Sigmoid colon (tissue), 7 donors: ENCODE measurements at places on chromosomes 16 and 17.
A peak's percentile ranks its signal among the peaks of the same experiment; 100 is the strongest.

DNA sequence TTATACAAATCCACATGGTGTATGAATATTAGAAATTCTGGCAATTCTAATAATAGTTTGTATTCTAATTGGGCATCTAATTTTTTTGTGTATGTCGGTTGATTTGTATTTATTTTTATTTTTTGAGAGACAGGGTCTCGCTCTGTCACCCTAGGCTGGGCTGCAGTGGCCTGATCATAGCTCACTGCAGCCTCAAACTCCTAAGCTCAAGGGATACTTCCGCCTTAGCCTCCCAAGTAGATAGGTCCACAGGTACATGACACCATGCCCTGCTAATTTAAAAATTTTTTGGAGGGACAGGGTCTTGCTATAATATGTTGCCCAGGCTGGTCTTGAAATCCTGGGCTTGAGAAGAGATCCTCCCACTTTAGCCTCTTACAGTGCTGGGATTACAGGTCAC lies 104.6 kb downstream of the TRIM37 start:
- DNase-seq = no peak

DNA sequence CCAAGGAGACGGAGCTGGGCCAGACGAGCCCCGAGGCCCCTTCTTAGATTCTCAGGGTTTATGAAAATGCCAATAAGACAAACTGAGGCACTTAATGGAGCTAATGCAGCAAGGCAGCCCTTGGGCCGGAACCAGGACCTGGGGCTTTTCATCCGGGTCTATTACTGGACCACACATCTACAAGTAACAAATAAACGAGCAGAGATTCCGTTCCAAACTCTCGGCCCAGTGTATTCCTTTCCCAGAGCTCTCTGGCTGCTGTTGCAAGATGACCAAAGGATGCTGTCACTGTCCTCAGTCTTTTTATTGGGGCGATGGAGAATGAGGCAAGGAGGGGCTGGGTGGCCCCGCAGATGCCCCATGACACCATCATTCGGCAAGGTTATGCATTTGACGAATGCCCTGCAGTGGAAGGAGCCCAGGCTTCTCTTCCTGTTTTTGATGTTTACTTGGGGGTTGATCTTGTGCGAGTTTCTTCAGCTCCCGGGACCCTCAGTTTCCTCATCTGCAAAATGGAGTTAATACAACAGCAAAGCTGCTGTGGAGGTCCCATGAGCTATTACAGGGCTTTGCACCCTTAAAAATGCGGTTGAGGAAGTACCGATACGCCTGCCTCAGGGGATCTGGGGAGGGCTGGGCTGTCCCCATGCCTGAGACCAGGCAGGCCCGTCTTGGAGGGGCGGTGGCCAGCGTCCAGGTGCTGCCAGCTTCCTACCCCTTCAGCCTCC lies 1.1 kb upstream of the NTN1 start:
- peak; percentile 47 for DNase-seq

DNA sequence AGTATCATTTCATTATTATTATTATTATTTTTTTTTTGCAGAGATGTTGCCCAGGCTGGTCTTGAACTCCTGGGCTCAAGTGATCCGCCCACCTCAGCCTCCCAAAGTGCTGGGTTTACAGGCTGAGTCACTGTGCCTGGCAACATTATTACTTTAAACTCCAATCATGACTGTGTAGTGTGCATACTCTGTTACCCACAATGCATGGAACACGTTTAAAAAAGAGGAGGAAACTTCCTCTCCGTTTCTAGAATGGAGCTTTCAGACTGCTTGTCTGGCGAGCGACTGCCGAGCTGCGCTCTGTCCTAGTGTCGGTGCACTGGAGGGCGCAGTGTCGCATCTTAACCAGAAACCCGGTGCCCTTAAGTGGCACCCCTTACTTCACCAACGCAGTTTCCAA lies 22.1 kb upstream of the FASN start:
- DNase-seq = no peak

- DNase-seq = no peak
Measured at GRCh38 chr16:59899940-59900339, 1165.8 kb upstream of the GOT2 start.

DNA sequence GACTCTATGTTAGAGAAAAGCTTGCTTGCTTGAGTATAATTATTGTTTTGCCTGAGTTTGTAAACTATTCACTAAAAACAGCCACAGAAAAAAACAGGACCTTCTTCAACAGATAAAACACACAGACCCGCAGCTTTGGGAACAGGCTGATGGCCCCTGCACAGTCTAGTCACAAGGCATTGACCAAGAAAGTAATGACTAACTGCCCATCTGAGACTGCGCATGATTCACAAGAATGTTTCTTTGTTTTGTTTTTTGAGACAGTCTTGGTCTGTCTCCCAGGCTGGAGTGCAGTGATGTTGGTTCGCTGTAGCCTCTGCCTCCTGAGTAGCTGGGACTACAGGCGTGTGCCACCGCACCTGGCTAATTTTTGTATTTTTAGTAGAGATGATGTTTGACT lies 2.8 kb upstream of the ZKSCAN2 start:
- no peak for DNase-seq

GRCh38 chr17:28862561-28862960 lies 7.7 kb downstream of the ERAL1 start:
- DNase-seq = no peak

- no peak for DNase-seq
Measured at GRCh38 chr17:64216338-64217248, 46.5 kb downstream of the TEX2 start.

GRCh38 chr17:50681263-50682200 lies 26.2 kb downstream of the ANKRD40 start:
- peak; percentile 82 for DNase-seq

- no peak for DNase-seq
Measured at GRCh38 chr17:73281928-73282327, 20.2 kb upstream of the CPSF4L start.

GRCh38 chr17:61750656-61751055 lies 112.7 kb downstream of the BRIP1 start:
- no peak for DNase-seq

DNA sequence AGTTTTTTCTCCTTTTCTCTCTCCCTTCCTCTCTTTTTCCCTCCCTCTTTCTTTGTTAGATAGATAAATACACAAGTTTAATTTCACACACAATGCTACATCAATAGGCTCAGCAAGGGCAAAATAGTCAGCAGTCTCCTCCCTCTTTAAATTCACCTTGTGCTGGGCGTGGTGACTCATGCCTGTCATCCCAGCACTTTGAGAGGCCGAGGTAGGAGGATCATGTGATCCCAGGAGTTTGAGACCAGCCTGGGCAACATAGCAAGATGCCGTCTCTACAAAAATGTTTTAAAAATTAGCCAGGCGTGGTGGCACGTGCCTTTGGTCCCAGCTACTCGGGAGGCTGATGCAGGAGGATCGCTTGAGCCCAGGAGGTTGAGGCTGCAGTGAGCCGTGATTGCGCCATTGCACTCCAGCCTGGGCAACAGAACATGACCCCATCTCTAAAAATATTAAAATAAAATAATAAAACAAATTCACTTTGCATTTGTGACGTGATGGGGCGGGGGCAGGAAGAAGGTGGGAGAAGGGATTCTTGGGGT lies 27.4 kb downstream of the IL21R start:
- DNase-seq = peak; percentile 14

DNA sequence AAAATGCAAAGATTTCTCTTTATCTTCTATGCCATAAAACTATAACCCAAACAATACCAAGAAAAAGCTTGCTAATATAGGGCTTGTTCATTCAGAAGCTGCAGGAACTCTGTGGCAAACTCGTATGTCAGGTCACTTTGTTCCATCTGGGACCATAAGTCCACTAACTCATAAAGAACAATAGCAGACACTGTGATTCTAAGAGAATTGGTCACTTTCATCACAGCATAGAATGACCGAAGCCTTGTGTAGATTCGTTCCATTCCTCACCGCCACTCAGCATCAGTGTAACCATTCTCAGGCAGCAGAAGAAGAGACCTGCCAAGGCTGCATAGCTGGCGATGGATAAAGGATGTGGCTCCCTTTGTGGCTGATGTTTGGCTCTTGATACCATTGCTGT lies 30.3 kb upstream of the VAT1L start:
- no peak for DNase-seq

DNA sequence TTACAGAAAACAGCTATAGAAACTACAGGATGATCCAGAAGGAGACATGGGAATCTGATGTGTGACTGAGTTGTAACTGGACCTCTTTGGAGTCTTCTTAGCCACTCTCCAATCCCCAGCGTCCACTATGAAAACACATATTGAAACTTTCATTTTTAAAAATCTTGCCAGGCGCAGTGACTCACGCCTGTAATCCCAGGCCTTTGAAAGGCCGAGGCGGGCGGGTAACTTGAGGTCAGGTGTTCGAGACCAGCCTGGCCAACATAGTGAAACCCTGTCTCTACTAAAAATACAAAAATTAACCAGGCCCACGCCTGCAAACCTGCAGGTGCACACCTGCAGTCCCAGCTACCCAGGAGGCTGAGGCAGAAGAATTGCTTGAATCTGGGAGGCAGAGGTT lies 53.3 kb downstream of the HIC1 start:
- no peak for DNase-seq

DNA sequence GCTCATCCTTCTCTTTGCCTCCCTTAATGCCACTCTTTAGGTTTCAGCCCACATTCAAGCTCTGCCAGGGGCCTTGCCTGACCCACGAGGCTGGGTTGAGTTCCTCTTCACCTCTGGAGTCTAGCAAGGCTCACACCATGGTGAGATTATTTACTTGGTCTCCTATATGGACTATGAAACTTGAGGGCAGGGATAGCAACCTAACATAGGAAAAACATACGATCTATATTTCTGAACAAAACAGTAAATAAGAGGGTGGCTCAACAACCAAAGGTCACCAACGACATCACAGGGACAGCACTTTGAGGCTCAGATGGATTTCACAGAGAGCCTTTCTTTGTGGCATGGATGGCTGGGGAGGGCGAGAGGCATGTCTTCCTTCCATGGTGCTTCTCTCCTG lies 197.0 kb downstream of the MAF start:
- no peak for DNase-seq

- peak; percentile 52 for DNase-seq
Measured at GRCh38 chr16:66292241-66292935, 74.1 kb upstream of the CDH5 start.

DNA sequence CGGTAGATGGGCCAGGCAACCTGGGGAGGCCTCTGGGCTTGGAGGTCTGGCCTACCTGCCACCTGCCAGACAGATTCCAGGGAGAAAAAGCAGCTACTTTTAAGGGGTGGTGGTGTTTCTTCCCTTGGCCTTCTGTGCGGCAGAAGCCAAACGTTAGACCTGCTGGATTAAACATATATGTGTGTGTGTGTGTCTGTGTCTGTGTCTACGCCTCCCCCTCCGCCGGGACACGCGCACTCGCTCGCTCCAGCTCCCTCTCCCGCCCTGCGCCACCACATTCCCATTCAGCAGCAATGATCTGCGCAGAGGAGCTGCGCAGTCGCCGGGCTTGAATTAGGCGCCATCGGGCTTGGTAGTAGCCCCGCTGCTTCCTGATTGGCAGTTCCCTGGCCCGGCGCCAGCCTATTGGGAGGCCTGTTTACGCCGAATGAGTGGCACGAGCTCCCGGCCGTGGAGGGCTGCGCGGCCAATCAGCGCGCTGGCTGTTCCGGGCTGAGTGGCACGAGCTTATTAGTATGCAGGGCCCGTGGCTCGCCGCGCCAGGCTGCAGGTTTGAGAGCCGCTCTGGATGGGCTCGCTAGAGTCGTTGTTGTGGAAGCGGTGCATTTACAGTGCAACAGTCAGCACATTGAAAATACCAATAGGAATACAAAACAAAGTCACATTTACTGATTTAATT lies at the start of gene BAHCC1:
Gene BAHCC1, plus strand, starts transcription at position 537 of the 679 bp plus-strand sequence. CDS start 4,283 bp downstream, outside the sequence.
- peak; percentile 100 for DNase-seq

- DNase-seq = no peak
Measured at GRCh38 chr17:8793649-8794048, 5.5 kb downstream of the MFSD6L start.

GRCh38 chr16:3115561-3115960 lies 3.2 kb downstream of the ZNF205 start:
- DNase-seq = no peak
